ENCODE measurements at places on chromosomes 4 and X.

- peak; percentile 17 for DNase-seq
These were observed 47.6 kb downstream of the SH3KBP1 start for GRCh38 chrX:19839770-19840254.

DNA sequence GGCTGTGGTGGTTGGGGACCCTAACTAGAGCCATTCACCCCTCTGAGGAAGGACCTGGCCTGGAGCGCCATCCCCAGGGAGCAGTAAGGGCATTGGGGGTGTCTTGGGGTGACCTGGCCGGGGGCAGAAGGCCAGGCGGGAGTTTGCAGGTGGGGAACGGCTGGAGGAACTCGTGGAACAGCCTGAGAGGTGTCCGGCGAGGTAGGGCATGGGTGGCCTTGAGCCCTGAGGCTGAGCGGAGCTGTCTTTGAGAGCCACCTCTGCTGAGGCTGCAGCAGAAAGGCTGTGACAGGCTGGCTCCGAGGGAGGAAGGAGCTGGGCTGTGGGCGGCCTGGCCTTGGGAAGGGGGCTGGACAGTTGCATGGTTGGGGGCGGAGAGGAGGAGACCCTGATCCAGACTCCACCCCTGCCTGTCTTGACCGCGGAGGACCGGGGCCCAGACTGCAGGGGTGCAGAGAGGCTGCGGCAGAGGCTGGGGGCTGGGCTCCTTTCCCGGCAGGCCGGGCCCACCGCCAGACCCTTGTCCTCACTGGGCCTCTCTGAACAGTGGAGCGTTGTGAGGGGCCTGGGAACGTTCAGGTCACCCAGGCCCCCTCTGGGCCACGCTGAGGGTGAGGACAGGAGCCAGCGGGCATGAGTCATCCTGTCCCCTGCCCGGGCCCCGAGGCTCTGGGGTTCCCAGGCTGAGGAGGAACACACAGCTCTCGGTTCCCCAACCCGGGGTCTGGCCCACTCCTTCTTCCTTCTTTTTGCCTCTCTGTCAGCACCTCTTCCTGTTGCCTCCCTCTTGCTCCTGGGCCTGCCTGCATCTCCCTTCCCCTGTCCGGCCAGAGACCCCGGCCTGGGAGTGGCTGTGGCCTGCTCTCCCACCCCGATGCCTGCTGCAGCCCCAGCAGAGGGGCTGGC lies 8.1 kb downstream of the SH3BP2 start:
- DNase-seq = peak; percentile 73

GRCh38 chrX:152907084-152907651 lies 9.3 kb downstream of the ZNF185 start:
- no peak for DNase-seq

GRCh38 chrX:2463973-2464676 lies 36.7 kb downstream of the DHRSX start:
- no peak for DNase-seq

GRCh38 chrX:13198762-13199064 lies 121.1 kb downstream of the ATXN3L start:
- no peak for DNase-seq

DNA sequence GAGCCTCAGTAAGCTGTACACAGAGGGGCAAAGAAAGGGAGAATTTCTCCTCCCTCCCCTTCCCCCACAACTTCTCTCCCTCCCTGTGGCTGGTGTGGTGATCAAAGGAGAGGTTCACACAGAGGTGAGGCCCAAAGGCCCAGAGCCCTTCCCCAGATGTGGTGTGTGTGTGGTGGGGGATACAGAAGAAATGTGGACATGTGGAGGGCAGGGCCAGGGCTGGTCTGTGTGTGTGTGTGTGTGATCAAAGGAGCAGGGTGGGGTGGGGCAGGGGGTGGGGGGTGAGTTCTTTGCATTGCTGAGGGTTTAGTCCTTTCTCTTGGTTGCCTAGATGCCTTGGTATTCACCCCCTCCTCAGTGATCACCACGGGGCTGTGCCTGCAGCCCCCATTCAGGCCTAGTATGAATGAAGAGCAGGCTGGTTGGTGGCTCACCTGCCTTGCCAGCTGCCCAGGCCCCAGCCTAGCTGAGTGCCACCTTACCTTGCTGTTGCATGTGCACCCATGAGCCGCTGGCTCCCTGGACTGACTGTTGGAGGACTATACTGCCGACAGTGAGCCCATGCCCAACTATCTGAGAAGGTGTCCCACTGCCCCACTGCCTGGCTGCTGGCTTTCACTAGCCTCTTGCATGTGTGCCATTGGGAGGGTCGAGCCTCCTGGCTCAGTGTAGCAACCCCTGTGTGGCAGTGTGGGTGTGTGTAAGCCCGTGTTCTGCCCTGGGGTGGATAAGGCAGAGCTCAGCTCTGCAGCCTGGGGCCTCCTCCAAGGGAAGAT lies 101.9 kb downstream of the EFNB1 start:
- peak; percentile 46 for DNase-seq

GRCh38 chr4:10007436-10007740 lies 13.9 kb downstream of the SLC2A9 start:
- DNase-seq = no peak

- no peak for DNase-seq
These were observed 156.3 kb downstream of the GASK1B start for GRCh38 chr4:158016511-158016910.

- DNase-seq = no peak
These were observed 54.1 kb upstream of the WDR17 start for GRCh38 chr4:176011529-176011928.

- DNase-seq = no peak
These were observed 10.8 kb upstream of the CRLF2 start for GRCh38 chrX:1223242-1223600.

DNA sequence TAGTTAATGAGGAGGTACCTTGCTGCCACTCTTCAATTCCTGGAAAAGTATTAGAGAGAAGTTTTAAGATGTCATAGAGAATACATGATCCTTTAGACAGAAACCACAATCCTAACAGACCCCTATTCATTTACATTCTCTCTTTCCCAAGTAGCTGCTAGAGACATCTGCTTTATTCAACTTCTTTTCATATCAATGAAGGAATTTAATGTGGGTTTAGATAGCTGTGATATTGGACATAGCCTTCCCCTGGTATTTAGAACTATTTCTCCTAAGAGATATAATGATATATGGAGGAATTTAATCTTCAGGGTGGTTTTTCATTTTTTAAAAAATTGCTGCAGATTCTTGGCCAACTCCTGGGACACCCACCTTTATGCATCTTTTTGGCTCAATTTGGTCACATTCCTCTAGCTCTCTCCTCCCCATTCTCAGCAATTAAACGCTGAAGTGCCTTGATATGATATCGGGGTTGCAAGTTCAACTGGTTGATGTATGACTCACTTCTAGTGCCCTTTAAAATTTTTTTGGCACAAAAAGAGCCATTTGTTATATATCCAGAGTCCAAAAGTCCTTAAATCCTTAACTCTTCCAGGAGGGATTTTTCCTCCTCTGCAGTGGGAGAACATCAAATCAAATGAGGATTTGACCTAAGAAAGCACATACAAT lies 57.6 kb downstream of the DOCK11 start:
- DNase-seq = no peak

DNA sequence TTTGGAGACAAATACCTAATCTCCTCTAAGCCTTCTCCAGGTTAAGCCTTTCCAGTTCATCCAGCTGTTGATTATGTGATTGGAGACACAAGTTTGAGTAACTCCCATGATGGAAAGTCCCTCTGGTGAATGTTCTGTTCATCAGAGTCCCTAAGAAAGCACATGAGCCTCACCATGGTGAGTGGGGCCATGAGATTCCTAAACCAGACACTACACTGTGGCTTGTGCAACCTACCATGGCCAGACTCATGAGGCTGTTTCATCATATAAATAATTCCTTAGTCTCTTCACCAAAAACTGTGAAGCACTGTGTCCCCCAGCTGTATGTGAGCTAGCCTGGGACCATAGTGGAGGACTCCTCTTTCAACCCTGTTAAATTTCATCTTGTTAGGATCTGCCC lies 14.4 kb downstream of the PKD2 start:
- DNase-seq = no peak

- no peak for DNase-seq
These were observed 68.5 kb downstream of the CYTL1 start for GRCh38 chr4:4950561-4951290.

DNA sequence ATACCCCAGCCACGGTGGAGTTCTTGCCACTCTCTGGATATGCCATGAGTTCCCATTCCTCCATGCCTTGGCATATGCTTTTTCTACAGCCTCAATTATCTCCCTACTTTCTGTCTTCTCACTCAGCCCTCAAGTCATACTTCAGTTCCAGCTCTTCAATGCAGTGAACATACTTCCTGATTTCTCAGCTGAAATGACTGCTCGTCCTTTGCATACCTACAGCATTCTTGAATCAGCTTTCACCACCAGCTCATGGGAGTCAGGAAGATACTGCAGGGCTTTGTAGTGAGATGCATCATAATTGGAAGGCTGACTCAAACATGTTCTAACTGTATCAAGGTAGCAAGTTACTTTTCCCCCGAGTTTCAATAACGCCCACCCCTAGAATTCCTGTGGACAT lies 118.4 kb downstream of the APBB2 start:
- no peak for DNase-seq

DNA sequence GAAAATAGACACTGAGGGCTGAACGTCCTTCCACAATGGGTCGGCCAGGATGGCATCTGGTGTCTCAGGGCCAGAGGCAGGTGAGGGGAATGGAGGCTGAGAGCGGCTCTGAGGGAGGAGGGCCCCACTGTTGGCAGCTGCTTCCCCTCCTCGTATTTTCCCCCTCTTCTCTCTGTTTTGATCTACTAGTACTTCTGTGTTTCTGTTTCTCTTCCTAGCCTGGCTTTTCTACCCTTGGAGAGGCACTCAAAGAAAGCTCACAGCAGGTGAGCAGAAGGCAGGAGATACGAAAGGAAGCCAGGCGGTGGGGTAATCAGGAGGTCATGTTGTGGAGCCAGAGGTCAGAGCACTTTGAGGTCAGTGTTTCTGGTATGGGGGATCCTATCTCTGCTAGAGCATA lies 151.8 kb upstream of the GATB start:
- no peak for DNase-seq

DNA sequence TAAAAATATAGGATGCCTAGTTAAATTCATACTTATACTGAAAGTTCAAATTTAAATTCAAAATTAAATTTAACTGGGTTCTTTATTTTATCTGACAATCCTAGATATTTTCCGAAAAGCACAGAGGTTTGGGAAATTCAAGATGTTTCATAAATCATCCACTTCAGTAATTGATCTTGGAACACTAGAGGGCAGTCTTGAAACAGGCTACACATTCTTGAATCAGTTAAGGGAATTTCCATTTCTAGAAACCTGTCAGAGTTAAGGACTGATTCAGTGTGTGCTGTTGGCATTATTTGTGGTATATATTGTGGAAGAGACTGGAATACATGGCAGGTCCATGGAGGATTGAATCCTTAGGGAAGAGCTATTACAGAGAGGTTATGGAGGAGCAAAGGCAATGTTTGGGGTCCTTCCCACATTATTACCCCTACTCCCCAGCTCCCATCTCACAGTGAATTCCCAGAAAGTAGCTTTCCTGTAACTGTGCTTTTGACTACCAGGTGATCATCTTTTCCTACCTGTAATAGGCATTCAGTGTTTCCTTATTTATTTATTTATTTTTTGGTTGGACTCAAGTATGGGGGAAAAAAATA lies 92.9 kb downstream of the EGF start:
- peak; percentile 47 for DNase-seq

GRCh38 chrX:47112316-47112954 lies 32.1 kb downstream of the NDUFB11 start:
- DNase-seq = no peak

- DNase-seq = no peak
These were observed 90.3 kb downstream of the CYSLTR1 start for GRCh38 chrX:78237127-78237526.

DNA sequence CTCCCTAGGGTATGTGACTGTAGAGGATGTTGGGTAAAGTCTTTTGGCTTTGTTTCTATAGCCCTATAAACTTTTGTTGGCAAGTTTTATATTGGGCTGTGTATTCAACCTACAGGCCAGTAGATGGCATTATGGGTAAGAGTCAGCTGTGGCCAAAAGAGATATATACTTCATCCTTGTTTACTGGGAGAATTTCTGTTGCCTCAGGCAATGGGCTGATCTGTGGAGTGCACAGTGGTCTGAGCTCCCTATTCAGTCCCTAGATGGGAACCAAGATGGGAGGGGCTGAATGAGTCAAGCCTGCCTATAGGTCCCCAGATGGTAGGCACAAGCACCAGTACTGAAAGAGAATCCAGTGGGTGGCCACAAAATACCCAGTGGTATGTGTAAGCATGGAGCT lies 580.6 kb downstream of the EPHA5 start:
- no peak for DNase-seq

- no peak for DNase-seq
These were observed 1056.7 kb downstream of the PCDH19 start for GRCh38 chrX:99353412-99353811.

- no peak for DNase-seq
These were observed 74.4 kb upstream of the EFNB1 start for GRCh38 chrX:68754406-68754805.

- DNase-seq = no peak
These were observed 24.3 kb downstream of the ZBTB33 start for GRCh38 chrX:120274958-120275357.

Measured in PC-9 (cell line).